ENCODE measurements at places on chromosomes 7 and 10.

GRCh38 chr7:92325858-92326257, 80.1 kb downstream of the ANKIB1 start:
- DNase-seq = no peak

DNA sequence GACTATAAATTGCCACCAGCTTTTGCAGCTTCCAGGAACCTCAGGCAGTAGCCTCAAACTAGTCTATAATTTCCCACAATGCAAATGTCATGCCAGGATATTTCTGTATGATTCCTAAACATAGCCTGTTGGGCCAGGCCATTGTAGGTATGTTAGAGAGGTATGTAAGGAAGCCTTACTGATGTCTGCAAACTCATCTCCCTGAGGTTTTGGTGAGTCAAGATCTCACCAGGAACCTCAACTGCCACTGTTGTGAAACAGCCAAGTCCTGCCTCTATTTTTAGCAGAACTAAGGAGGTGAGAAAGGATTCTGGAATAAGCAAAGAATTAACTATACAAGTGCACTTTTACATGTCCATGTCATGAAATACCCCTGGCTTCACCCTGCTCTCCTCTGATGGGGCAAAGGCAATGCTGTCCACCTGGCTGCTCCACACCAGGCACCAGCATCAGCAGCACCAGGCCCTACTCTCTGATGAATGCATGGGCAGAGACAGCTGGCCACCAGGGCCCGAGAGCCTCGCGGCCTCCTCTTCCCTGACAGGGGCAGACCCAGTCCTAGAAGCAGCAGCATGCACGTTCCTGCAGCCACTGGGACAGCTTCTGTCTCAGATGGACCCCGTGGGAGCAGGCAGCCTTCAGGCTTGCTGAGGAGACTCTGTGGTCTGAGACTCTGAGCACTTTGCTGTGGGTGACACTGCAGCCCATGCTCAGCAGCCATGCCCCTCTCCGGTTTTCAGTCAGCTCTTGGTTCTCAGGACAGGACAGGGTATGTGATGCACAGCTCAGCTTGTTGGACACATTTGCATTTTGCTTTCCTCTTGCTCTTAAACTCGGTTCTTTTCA, 147.3 kb downstream of the ZMYND11 start:
- no peak for DNase-seq

GRCh38 chr7:28725911-28726310, 232.2 kb downstream of the TRIL start:
- no peak for DNase-seq

- no peak for DNase-seq
Measured at GRCh38 chr10:101112799-101113594, 18.1 kb upstream of the TLX1 start.

DNA sequence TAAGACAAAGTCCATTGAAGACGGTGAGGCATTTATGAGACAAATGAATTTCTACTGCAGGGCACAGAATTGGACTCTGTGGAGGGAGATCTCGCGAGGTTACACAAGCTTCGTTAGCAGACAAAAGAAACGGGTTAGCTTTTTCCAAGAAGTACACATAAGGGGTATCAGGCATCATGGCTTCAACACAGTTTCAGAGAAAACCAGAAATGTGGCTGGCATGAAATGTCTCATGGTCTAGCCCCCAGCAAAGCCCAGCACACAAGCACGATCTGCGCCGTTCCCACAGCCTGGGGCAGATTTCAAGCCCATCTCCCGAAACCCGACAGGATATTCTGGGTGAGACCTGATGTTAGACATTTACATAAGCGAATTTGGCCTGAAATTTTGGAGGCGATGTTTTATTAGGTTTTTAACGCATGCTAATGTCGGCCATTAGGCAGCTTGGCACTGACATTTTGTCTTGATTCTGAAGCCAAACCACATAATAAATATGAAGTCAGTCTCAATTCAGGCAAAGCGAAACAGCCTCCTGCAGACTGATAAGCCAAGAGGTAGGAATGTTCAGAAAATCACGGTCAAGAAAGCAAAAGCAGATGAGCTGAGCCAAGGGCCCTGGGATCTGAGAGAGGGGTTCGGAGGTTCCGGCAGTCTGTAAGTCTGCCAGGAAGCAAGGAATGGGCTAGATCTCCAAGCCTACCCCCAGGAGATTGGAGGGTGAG, 240.5 kb downstream of the PRPF18 start:
- no peak for DNase-seq

- no peak for DNase-seq
Measured at GRCh38 chr10:49552277-49552676, 13.4 kb upstream of the ERCC6 start.

GRCh38 chr7:27080844-27081436, 14.9 kb downstream of the HOXA1 start:
- DNase-seq = no peak

- no peak for DNase-seq
Measured at GRCh38 chr7:122550545-122550944, 148.4 kb downstream of the RNF133 start.

- DNase-seq = no peak
Measured at GRCh38 chr7:73678862-73679261, 4.4 kb downstream of the DNAJC30 start.

GRCh38 chr10:91194497-91195179, 25.8 kb upstream of the PCGF5 start:
- no peak for DNase-seq

DNA sequence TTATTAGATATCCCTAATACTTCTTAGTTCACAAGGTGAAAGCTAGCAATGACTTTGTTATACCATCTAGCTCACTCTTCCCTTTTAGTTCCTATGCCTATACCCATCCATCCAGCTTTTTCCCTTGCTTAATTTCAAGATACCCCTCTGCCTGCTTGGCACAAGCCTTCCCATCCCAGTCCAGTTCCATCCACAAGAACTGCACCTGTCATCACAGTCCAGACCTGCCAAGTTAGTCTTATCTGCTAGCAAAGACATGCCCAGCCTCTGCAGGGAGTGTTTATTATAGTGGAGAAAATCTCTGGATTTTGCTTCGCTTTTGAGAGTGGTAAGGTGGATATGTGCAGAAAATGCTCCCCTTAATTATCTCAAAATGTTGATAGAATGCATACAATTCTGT, 158.2 kb downstream of the ST7 start:
- DNase-seq = no peak

Measured in BE2C (cell line).